8988T (cell line): ENCODE measurements at places on chromosomes 5 and 9.

GRCh38 chr5:59587489-59588337 is 305.8 kb downstream of the PDE4D start:
- peak; percentile 15 for DNase-seq

GRCh38 chr9:110036286-110036685 is 171.7 kb downstream of the C9orf152 start:
- DNase-seq, result no peak

GRCh38 chr5:107817951-107818350 is 147.2 kb upstream of the EFNA5 start:
- no peak for DNase-seq

DNA sequence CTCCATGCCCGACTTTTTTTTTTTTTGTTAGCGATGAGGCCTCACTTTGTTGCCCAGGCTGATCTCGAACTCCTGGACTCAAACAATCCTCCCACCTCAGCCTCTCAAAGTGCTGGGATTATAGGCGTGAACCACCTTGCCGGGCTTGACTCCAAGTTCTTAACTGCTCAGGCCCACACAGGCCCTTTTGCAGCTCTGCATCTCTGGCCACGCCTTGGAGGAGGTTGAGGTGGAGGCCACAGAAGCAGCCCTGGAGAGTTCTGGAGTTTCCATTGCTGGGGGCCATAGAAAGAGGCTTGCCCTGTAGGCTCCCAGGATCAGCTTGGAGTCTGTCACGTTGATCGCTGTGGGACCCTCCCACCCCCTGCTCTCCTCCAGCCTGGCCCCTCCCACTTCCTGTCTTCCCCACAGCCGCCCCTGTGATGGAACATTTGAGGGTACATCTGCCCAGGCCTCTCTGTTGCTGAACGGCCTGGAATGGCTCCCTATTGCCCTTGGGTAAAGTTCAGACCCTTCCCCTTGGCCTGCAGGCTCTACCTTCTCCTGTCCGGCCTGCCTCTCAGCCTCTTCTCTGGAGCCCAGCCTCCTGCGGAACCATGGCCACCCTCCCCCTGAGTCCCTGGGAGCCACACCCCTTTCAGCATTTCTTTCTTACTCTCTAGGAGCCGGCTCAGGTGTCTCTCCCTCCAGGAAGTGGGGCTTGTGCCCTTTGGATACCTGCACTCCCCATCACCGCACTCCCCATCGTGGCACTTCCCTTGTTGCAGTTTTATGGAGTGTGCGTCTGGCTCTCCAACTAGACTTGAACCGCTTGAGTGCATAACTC is 30.4 kb upstream of the IER5L start:
- DNase-seq, result no peak

DNA sequence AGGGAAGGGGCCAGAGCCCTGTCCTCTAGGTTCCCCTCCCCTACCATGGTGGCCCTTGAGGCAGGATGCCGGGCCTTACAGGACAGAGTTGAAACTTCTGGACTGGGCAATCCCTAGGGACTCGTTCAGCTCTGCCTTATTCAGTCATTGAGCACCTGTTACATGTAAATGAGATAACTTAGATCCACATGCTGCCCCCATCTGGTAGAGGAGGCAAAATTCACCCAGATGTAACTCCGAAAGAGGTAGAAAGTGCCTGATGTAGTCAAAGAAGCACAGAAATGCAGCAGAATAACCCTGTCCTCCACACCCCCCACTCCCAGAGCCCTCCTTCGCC is 1.5 kb downstream of the GGTA1 start:
- peak; percentile 86 for DNase-seq

GRCh38 chr9:34072868-34073590 is 24.3 kb upstream of the UBAP2 start:
- no peak for DNase-seq

DNA sequence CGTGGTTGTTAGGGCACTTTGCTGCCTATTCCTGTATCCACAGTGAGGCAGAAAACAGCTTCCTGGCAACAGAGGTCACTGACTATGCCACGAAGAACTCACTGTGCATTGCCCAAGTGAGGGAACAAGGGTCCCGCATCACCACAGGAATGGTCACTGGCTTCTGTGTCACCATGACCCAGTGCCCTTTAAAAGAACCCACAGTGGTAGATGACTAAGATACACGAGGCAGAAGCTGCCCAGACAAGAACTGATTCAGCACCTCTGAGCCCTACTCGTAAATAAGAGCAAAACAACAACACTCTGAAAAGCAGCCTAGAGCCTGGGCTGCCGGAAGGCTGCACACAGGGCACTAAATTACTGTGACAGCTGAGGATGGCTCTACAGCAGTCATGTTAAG is 236.6 kb upstream of the RASEF start:
- no peak for DNase-seq

- DNase-seq, result peak; percentile 18
Measured at GRCh38 chr9:70954126-70954525, 167.3 kb downstream of the TRPM3 start.

DNA sequence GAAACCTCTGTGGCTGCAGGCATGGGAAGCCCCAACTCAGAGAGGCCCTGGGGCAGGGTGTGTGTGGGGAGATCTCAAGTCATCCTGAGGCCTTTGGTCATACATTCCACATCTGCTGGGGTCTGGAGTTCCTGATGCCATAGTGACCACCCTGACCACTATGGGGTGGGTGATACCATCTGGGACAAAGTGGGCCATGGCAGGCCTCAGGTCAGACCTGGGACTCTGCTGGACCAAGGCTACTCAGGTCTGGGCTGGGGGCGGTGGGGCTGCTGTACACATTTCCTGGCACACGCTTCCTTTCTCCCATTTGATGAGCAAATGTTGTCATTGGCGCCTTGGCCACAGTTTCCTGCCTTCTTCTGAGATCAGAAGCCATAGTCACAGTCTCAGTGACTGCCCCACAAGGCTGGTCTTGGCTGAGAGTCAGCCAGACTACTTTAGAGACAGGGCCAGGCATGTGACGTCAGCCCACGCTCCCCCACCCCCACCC is 15.1 kb upstream of the ACSL6 start:
- DNase-seq, result no peak

DNA sequence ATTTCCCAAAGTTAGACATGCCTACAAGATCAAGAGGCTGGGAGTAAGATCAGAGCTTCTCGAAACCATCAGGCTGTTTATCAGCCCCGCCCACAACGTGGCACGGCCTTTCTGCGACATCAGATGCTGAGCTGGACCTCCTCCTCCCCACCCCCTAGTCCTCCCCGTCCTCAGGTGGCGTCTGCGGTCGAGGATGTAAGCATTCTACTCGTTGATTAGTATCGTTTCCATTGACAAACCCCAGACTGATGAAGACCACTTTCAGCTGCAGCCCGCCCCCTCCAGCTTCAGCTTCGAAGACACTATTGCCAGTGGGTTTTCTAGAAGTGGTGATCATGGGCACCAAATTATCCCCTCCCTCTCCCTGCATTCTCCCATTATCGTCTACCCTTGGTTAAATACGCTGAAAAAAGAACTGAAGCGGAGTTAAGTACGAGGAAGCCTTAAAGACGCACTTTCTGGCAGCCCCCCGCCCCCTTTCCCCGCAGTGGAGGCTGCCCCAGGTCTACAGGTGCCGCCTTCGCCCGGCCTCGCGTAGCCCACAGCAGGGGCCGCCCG is 1.1 kb downstream of the PPIC start:
- peak; percentile 53 for DNase-seq

DNA sequence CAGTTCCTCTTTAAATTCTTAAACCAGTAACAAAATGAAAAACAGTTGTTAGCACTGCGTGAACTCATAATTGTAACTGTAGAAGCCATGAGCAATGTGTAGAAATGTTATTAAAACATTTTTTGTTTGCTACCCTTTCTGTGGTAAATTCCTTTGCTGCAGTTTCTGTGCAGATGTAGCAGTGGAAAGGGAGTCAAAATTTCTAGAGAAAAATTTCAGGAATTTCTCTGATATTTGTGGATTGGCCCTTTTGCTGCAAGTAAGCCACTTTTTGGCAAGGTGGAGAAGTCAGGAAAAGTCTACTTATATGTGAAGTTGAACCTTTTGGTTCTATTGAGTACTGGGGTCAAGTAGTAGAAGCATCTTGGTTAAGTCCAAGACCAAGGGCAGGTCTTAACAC is 10.1 kb downstream of the FBXL7 start:
- no peak for DNase-seq

GRCh38 chr9:97397220-97397619 is 14.7 kb upstream of the TDRD7 start:
- DNase-seq, result no peak
